ENCODE measurements at places on chromosomes 16 and 17.

DNA sequence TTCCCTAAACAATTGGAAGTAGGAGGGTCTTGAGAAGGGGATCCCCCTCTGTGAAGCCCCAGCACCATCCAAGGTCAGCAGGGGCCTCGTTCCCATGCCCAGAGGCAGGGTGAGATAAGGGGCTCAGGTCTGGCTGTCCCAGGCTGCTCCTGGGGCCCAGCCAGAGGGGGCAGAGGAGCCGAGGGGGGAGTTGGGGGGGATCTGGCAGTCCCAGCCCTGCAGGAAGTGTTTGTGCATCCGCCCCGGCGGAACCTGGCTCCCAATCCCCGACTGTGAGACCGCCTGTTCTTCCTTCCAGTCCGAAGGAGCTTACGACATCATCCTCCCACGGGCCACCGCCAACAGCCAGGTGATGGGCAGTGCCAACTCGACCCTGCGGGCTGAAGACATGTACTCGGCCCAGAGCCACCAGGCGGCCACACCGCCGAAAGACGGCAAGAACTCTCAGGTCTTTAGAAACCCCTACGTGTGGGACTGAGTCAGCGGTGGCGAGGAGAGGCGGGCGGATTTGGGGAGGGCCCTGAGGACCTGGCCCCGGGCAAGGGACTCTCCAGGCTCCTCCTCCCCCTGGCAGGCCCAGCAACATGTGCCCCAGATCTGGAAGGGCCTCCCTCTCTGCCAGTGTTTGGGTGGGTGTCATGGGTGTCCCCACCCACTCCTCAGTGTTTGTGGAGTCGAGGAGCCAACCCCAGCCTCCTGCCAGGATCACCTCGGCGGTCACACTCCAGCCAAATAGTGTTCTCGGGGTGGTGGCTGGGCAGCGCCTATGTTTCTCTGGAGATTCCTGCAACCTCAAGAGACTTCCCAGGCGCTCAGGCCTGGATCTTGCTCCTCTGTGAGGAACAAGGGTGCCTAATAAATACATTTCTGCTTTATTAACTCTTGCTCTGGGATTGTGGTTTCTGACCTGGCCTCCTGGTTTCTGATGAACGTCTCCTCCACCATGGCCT, 14.9 kb downstream of the GPRC5C start:
- DNase-seq: no peak

- no peak for DNase-seq
These were observed 8.7 kb downstream of the SMURF2 start for GRCh38 chr17:64653325-64653984.

- no peak for DNase-seq
These were observed 138.4 kb upstream of the CIBAR2 start for GRCh38 chr16:85250609-85251223.

GRCh38 chr16:11403534-11403795, 58.2 kb downstream of the RMI2 start:
- DNase-seq: no peak

DNA sequence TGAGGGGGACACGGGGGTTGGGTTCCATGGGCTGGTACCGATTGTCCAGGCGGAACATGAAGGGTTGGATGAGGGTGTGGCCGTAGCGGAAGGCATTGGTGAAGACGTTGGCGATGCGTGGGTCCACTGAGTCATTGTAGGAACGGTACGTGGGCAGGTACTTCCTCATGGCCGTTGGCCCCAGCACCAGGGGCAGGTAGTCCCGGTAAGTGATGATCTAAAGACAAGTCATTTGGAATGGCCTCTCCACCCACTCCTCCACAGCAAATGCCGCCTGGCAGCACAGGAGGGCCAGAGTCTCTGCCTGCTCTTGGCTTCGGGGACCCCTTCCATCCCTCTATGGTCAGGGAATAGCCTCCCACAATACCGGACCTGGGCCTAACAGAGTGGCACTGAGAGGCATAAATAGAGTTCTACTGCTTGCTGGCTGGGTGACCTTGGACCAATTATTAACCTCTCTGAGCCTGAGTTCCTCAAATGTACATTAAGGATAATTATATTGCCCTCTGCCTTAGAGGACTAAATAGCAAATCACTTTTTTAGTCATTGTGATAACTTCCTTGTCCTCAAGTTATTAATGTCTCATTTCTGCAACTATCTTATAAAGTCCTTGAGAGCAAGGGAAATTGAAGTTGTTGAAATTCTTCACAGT, 7.2 kb downstream of the MPO start:
- DNase-seq: no peak

GRCh38 chr16:65919145-65919985, 447.1 kb upstream of the CDH5 start:
- DNase-seq: no peak

- DNase-seq: no peak
These were observed 46.4 kb downstream of the STAT5A start for GRCh38 chr17:42334677-42335076.

- peak; percentile 68 for DNase-seq
These were observed 16.3 kb downstream of the ERAL1 start for GRCh38 chr17:28871056-28871579.

GRCh38 chr17:42760652-42761581, at the start of gene RAMP2:
RAMP2 (plus strand) TSS chr17:42761227; CDS start chr17:42761262, 35 bp downstream.
- DNase-seq: no peak

DNA sequence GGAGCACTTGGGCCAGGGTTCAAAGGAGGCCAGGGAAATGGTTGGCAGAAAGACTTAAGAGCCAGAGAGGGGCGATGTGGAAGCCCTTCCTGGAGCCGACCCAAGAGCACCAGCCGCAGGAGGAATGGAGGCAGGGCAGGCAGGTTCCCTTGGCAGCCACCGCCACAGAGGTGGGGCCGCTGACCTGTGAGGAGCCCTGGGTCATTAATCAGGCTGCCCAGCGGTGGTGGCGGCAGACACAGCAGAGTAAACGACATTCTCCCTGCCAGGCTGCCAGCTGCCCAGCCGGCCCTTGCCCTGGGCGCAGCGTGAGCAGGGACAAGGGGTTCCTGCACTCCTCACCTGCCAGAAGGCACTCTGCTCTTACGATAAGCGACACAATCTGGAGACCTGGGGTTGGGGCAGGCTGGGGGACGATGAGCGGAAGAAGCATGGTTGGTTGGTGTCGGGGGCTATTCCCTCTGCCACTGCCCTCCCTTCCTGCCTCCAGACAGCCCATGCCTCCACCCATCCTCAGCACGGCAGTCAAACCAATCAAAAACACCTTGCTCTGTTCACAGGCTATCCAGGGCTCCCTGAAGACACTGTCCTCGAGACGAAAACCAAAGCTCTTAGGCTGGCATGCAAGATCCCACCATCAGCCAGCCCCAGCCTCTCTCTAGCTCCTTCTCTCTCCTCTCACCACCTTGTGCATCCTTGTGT, 40.9 kb downstream of the PLXDC1 start:
- DNase-seq: no peak

DNA sequence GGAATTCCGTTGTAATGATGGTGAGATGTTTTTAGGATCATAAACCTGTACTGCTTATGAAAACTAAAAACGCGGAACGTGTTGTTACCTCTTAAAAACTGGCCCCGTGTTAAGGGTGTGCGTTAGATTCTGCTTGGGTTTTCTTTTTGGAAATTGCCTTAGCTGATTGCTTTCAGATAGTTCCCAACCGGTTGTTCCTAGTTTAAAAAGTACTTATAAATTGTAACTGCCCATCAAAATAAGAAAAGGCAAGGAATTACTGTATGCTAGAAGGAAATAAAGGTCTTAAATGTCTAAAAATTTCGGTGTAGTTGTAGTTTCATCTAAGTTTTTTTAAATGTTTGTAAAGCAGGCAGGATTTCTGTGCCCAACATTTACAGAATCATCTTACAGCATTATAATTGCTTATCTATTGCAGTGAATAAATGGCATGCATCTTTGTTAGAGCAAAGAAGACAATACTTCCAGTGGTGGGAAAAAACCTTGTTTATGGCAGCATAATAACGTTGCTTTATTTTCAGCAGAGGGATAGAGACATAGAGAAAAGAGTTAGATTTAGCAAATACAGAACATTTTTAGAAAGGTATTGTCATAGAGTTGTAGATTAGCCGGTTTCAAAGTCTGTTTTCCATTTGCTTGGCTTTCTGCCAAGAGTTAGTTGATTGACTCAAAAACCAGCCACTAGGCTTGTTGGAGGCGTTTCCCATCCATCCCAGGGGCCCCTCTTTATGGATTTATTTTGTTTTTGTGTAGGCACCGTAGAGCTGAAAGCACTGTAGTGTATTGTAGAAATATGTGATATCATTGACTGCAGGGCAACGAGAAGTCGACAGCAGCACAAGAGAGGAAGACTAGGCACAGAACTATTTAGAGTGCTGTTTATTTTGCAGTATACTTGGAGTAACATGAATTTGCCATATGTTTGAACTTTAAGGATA, 1.7 kb downstream of the PPM1D start:
- peak; percentile 61 for DNase-seq

DNA sequence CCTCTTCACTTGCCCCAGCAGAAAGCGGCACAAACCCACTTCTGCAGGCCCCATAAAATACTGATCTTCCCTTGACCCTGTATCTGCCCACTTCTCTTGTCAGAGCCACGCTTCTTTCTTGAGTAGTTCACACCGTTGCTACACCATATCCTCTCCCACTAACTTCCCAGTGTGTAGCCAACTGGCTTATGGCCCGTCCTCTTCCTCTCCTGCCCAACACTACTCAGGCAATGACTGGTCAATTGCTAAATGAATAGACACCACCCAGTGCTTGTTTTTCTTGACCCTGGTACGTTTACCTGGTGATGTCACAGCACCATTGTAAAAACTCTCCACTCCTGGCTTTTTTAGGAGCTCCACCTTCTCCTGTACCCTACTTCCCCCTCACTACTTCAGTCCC, 86.9 kb downstream of the NDEL1 start:
- no peak for DNase-seq

DNA sequence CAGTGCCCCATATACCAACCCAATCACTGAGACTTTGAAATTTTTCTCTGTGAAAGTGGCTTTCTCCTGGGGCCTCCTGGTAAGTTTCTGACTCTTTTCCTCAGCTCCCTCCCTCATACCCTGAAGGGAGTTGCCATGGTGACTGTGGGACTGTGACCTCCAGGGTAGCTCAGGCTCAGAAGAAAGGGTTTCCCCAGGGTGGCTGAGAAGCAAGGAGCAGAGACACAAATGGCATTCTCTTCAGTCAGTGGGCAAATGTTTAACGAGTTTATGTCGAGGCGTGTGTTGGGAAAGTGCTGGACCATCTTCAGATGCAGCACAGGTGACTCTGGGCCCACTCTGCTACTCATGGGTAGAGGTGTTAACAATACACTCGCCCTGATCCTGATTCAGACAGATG, 46.8 kb downstream of the MRPS23 start:
- DNase-seq: no peak

DNA sequence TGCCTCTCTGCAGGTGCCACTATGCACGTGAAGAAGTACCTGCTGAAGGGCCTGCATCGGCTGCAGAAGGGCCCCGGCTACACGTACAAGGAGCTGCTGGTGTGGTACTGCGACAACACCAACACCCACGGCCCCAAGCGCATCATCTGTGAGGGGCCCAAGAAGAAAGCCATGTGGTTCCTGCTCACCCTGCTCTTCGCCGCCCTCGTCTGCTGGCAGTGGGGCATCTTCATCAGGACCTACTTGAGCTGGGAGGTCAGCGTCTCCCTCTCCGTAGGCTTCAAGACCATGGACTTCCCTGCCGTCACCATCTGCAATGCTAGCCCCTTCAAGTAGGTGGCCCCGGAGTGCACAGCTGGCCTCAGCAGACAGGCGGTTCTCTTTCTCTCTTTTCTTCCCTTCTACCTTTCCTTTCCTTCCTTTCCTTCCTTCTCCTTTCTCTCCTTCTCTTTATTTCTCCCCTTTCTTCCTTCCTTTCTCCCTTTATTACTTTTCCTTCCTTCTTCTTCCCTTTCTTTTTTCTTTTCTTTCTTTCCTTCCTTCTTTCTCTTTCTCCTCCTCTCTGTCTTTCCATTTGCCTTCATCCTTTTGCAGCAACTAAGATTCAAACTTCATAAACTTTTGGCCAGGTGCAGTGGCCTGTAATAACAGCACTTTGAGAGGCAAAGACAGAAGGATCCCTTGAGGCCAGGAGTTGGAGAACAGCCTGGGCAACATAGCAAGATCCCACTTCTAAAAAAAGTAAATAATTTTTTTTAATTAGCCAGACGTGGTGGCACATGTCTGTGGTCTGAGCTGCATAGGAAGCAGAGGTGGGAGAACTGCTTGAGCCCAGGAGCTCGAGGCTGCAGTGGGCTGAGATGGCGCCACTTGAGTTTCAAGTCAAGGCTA, 46.7 kb downstream of the SCNN1B start:
- no peak for DNase-seq

- DNase-seq: no peak
These were observed 356.3 kb upstream of the C16orf82 start for GRCh38 chr16:26710450-26710849.

- DNase-seq: no peak
These were observed 13.7 kb downstream of the PITPNC1 start for GRCh38 chr17:67390646-67391361.

- DNase-seq: no peak
These were observed 15.8 kb downstream of the KRABD2 start for GRCh38 chr17:8360751-8361150.

- DNase-seq: no peak
These were observed 30.8 kb downstream of the FBXO31 start for GRCh38 chr16:87352818-87353217.

- no peak for DNase-seq
These were observed 128.0 kb downstream of the RAP1GAP2 start for GRCh38 chr17:2924211-2924610.

GRCh38 chr17:33057564-33057963, 65.9 kb downstream of the SPACA3 start:
- no peak for DNase-seq

- DNase-seq: peak; percentile 73
These were observed 1.0 kb downstream of the ORAI3 start for GRCh38 chr16:30949650-30950515.

- DNase-seq: peak; percentile 30
These were observed 12.0 kb downstream of the UNC13D start for GRCh38 chr17:75832164-75832651.

DNA sequence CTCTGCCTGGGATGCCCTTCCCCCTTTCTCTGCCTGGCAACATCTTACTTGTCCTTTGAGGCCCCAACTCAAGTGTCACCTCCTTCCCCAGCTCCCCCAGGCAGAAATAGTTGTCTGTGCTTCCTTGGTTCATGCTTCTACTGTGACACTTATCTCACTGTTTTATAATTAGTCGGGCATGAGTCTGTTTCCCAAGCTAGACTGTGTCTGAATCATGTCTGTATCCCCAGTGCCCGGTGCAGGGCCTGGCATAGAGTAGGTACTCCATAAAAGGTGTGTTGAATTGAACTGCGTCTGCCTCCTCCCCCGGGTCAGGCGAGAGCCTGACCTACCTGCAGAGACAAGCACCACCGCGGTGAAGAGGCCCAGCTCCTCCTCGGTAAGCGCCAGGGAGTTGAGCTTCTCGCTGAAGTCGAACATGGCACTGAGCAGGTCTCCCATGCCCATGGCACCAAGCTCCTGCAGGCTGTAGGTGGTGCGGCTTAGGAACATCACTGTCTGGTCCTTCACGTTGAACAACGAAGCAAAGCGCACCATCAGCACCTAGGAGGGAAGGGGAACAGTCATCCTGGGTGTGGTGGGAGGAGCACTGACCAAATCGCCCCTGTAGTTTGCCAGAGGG, 6.7 kb downstream of the NR1D1 start:
- no peak for DNase-seq

- no peak for DNase-seq
These were observed 889 bp upstream of the ZNF423 start for GRCh38 chr16:49856672-49857330.

GRCh38 chr16:68902969-68903345, 59.6 kb downstream of the TANGO6 start:
- DNase-seq: no peak

GRCh38 chr17:56125830-56126819, 27.1 kb upstream of the ANKFN1 start:
- peak; percentile 85 for DNase-seq

Measured in Jurkat, Clone E6-1 (cell line).